ENCODE measurements at places on chromosomes 2 and 18.
A peak's percentile ranks its signal among the peaks of the same experiment; 100 is the strongest.

GRCh38 chr2:172968061-172968469 lies 107.6 kb upstream of the MAP3K20 start:
- no peak for DNase-seq

- DNase-seq = peak; percentile 74
These were observed 1.3 kb downstream of the LRRTM4 start for GRCh38 chr2:77520641-77521547.

DNA sequence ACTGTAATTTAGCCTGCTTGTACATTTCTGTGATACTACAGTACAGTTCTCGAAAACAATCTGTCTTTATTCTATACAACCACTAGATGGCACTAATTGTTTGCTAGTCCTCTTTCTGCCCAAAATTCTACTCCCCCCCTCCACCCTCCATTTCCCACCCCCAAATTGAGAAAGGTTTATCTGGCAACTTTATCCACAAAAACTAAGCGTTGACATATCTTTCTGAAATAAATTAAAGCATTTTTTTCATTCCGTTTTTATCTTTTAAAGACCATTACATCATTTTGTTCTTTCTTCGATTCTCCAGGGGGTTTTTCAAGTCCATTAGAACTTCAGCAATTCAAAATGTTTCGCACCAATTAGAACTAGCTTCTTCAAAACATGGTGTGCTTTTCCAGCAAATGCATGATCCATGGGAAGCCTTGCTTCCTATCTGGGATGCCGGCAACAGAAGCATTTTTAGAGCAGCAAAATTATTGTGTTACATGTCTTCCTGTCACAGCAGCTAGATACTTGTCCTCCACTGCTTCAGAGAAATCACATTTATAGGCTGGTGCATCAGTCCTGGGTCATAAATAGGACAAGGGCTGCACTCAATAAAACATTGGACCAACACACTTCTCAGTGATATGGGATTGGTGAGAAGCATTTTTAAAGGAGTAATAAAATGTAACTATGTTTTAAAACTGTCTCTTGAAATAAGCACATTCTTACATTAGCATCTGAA lies 241.3 kb downstream of the PAX3 start:
- DNase-seq = no peak

DNA sequence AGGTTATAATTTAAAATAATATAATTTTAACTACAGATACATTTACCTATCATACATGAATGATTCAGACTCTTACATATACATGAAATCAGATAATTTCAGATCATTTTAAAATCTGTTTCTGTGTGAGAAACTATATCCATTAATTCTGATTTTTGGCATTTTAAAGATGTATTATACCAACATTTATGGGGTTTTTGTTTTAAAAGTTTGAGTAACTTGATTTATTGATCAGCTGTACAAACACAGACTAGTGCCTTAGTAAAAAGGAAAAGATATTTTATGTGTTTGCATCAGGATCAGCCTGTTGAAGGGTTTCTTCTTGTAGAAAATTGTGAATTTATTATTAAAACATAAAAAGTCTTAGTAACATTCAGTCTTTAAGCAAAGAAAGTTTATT lies 59.9 kb downstream of the KIAA1328 start:
- no peak for DNase-seq

GRCh38 chr18:79868811-79869541 lies 71.2 kb downstream of the KCNG2 start:
- no peak for DNase-seq

GRCh38 chr18:27685091-27685490 lies 491.8 kb downstream of the CDH2 start:
- no peak for DNase-seq

GRCh38 chr2:197152451-197153228 lies 157.9 kb downstream of the ANKRD44 start:
- peak; percentile 55 for DNase-seq

DNA sequence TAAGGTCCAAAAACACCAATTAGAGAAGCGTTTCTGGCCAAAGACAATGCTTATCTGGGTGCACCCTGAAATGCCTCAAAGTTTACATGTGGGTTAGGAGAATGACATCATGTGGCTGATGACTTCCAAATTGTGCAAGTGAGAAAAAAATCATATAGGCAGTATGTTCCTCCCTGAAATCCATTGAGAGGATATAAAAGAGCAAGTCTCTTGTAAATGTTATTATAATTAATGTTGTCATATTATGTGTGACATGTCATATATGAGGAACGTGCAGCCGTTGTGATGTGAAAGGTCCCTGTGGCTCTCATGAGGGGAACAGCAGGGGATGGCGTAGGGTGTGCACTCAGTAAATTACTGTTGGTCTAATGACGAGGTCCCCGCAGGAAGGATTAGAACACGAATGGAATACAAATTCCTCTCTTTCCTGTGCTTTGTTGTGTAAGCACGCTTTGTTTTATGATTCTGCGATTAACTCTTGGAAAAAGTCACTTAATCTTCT lies 290.8 kb downstream of the PRKCE start:
- DNase-seq = no peak

DNA sequence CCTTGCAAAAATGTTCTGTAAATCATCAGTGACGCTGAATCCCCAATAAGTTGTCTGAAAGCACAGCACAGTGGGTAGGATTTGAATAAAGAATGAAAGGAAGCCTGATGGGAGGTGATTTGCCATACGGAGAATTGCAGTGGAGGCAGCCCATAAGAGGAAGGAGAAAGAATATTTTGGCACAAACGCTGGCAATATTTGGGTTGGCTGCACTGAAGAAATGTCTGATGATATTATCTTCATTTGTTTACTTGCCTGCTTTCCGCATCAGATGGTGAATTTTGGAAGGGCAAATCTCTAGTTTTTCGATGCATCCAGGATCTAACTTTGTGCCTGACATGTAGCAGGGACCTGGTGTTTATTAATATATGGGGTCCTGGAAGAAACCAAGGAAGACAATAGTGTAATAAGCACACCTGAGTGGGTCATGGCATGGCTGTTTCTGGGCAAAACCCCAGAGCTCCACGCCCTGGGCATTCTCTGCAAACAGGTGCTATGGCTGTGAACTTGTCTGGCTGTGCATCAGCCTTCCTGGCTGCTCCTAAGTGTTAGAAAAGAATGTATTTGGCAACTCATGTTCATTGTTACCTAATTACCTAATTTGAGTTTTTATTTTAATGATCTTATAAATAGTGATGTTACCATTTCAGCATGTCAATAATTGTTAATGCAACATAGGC lies 5.9 kb downstream of the GALR1 start:
- DNase-seq = no peak

GRCh38 chr2:129870685-129871241 lies 108.7 kb upstream of the RAB6C start:
- no peak for DNase-seq

DNA sequence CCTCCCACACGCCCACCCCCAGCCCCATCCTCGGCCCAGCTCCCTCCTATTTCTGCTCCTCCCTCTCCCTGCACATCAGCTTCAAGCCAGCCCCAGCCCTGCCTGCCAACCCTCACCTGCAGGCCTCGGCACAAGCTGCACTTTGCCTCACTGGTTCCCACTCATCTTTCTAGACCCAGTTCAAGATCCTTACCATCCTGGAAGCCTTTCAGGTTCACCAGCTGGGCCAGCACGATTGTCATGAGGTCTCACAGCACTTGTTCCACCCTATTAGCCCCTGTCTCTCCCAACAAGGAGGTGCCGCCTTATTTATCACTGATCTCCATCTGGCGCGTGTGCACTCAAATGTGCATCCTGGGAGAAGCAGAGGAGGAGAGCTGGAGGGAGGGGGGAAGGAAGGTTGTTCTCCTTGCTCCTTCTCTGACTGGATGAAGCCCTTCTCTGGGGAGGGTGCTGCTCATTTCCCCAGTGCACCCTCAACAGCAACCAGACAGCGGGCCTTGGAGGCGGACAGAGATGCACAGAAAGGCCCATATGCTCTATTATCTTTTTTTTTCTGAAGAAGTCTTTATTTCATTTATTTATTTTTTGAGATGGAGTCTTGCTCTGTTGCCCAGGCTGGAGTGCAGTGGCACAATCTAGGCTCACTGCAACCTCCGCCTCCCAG lies 15.5 kb upstream of the BIN1 start:
- DNase-seq = no peak

- no peak for DNase-seq
These were observed at the start of gene CDKL4 for GRCh38 chr2:39243469-39244123. Gene CDKL4, minus strand, starts transcription at chr2:39243970.

DNA sequence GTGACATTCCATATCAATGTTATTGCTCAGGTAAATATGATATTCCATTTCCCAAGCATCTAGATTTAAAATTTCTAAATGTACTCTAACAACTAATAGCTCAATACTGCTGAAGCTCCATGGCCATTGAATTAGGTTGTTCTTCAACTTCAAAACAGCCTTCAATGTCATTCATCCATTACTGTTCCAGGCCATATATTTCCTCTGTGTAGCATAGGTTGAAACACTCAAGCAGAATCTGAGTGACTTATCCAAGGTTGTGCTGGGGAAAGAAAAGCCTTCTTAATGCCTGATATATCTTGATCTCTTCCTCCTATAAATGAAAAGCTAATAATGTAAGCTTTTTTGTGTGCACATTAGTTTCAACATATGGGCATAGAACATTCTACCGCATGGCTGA lies 142.1 kb upstream of the ARL4C start:
- no peak for DNase-seq

- DNase-seq = no peak
These were observed 776.9 kb upstream of the FSHR start for GRCh38 chr2:49931241-49931640.

GRCh38 chr2:26694001-26694400 lies 1.5 kb downstream of the KCNK3 start:
- DNase-seq = no peak
